ENCODE measurements at places on chromosomes 13 and 19.

- DNase-seq = no peak
Measured at GRCh38 chr13:56932104-56932503, 208.6 kb upstream of the PRR20A start.

GRCh38 chr13:100089465-100090032, 656 bp downstream of the PCCA start:
- no peak for DNase-seq

DNA sequence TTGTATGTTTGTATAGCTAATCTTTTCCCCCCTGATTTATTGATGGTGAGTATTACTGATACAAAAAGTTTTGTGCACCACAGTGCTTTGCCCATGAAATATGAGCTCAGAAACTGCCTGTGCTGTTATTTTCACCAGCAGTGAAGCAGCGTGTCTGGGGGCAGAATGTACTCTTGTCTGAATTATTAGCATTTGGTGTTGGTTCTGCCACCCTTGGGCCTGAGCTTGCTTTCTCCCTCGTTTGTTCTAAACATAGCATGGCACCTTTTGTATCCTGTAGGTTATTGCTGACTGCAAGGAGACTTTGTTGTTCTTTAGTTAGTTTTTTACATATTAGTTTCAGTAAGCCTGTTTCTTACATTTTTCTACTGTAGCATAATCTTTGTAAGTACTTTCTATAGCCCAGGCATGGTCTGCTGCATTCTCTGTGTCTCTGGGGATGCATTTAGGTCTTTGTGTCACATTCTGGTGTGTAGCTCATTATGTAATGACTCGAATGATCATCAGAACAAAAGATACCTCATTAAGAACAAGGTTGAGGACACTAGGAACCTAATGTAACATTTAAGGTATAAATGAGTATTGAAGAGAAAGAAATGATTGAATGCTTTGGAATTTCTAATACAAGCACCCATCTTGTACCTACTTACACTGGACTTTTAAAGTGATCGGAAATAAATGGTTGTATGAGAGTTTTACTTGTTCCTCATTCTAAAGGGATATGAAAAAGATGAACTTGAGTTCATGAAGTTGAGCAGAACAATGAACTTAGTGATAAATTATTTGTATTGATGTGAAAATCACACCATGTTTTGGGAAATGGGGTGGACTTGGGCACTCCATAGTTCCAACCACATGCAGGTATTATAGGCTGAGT, 50.3 kb upstream of the GPI start:
- no peak for DNase-seq

- DNase-seq = no peak
Measured at GRCh38 chr19:10961073-10961860, 437 bp downstream of the SMARCA4 start.

GRCh38 chr13:59677966-59678814, 485.5 kb downstream of the DIAPH3 start:
- no peak for DNase-seq

DNA sequence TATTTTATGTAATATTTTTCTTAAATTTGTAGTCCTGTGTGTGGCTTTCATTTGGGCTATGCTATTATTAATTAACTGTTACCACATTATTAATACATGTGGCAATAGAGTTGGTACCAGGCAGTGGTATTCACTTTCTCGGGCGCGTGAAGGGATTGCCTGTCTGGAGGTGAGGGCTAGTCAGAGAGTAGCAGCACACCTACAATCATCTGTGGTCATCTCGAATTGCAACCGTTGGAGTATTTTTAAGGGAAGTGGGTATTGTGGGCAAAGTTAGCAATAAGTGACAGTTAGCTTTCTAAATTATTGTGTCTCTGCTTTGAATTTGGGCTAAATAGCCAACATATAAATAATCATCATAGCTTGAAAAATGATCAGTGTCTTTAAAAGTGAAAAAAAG, 20.0 kb upstream of the GPR18 start:
- DNase-seq = no peak

DNA sequence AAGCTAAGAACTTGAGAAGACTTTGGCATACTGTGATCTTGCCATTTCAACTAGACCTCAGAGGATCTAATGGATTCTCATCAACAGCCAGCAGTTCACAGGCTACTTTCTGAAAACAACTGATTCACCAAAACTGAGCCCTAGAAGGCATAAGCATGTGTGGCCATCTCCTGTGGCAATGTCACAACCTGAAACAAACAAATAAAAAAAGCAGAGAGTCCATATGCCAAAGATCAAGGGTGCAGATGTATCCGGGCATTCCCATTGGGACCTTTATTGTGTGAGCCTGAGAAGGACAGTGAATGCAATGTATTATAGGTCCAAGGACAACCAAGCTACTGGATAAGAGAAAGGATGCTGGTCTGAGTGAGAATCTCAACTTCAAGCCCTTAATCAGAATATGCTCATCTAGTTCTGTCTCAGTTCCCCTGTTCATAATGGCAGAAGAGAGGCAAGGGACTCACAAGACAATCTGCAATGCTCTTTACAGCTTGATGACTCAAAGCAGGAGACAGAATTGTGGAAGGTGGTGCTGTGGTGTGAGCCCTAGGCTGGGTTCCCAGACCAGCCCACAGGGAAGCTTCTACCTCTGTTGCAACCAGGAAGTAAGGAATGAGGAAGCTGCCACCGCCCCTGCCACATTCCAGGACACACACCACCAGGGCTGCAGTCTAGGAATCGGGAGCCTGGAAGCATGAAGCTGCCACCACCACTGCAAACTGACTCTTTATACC, 133.7 kb downstream of the RAP2A start:
- DNase-seq = no peak

GRCh38 chr13:41122838-41123237, 9.8 kb downstream of the KBTBD6 start:
- no peak for DNase-seq

DNA sequence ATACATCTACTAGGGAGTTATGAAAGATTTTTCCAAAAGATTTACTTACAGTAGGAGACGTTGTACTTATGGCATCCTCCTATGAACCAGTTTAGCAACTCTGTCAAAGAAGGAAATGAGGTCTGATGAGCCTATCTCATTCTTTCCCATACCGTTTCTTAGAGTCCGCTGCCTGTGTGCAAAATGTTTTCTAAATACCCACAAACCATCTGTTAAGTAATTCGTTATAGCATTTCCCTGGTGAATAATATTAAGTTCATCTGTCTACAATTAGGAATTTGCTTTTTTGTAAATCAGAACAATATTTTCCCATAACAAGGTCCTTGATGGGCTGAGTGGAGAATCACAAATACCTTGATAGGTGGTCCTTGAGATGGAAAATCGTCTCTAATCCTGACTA, 178.8 kb upstream of the TMTC4 start:
- DNase-seq = no peak

- no peak for DNase-seq
Measured at GRCh38 chr19:15279326-15279904, 47.2 kb upstream of the EPHX3 start.

DNA sequence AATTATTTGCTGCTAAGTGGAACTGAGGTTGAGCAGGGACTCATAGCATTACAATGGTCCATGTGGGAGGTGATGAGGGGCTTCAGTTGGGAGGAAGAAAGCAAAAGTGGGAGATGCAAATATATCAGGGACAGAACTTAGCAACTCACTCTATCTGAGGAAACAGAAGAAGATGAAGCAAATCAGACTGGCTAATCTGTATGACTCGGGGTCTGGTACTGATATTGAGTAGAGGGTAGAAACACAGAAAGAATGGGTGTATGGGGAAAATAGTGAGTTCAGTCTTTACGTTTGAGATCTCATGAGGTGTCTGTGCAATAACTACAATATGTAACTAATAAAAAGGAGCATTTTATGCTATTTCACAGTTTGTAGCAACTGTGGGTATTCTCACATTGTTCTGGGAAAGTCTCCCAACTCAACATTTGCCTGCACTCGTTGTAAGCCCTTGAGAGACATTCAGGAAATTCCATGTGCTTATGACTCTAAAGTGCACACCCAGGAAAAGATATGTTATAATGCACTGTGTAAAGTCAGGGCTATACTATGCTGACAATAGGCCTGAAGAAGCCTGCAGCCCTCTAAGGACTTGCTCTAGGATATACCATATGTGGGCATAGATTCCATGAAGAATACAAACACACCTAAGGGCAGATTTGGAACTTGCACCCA, 183.5 kb downstream of the SPRY2 start:
- no peak for DNase-seq
